Non-pigmented ciliary epithelial cell (primary cell): ENCODE measurements at places on chromosomes 2 and 18.

DNA sequence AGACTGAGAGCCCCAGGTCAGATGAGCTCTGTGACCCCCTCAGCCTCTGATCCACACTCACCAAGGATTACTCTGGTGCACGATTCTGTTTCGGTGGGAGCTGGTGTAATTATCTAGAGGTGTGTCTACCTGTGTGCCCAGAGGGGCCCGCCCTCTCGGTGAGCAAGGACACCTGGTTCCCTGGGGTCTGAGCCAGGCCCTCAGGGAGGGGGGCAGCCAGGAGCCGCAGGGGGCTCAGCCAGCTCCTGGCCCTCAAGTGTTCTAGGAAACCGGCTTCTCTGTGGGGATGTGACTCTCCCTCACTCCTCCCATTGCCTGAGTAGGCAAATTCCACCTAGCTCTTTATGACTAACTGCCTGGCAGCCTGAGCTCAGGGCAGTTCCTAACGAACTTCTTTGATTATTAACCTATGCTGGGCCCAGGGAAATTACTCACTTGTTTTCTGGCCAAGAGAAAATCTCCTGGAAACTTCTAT lies 17.4 kb downstream of the AGAP1 start:
- peak; percentile 40 for DNase-seq

DNA sequence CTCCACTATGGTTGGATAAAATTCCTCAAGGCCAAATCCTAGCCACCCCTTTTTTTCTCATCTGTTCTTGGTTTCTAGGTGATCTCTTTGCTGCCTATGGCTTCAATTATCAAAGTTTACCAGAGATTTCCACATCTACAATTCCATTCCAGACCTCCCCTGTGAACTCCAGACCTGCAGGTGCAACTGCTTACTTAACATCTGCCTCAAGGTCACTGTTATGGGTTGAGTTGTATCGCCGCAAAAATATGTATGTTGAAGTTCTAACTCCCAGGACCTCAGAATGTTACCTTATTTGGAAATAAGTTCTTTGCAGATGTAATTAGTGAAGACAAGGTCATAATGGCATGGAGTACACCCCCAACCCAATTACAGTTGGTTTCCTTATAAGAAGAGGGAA lies 60.4 kb upstream of the SOS1 start:
- no peak for DNase-seq

DNA sequence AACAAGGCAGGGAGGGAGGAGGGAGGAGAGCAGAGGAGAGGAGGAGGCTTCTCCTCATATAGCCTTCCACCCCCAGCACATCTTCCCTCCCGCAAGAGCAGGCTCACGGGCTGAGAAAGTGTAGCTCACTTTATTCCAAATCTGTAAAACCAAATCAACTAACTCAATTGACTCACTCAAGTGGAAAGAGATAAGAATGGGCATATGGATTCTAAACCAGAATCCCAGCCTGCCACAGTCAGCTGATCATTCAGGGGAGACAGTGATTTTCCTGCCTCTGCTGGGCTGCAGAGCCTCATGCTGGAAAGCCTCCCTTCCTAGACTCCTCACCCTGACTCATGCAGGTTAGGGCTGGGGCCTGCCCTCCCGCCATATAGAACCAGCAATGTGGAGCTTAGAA lies 4.2 kb upstream of the TWSG1 start:
- no peak for DNase-seq

DNA sequence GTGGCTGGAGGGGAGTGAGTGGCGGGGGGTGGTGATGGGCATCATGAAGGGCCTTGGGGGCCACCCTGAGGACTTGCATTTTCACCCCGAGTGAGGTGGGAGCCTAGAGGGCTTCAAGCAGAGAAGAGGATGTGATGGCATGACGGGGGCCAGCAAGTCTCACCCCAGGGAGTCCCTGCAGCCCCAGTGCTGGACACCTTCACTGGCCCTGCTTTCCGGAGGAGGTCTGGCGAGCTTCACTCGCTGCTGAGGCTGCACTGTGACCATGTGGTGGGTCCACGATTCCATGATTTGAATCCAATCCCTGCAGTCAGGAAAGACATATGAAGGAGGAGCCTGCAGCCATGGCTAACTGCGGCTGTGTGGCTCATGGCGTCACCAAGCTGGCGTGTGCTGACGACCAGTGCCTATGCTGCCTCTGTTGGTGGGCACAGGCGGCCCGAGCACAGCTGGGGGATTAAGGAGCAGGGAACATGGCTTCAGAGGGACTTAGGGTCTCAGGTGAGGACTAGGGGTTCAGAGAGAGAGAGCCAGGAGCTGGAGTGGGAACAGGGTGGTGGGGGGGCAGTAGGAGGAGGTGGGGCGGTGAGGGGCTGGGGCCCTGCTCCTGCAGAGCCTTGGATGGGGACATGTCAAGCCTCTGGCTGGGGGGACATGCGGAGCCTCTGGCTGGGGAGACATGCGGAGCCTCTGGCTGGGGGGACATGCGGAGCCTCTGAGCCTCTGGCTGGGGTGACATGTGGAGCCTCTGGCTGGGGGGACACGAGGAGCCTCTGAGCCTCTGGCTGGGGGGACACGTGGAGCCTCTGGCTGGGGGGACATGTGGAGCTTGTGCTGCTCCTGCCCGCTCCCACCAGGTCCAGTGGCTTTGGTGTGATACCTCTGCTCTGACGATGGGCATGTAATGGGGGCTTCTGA lies 3.6 kb downstream of the ZAP70 start:
- no peak for DNase-seq

- DNase-seq: peak; percentile 37
These were observed 50.4 kb downstream of the TTN start for GRCh38 chr2:178756843-178757242.

DNA sequence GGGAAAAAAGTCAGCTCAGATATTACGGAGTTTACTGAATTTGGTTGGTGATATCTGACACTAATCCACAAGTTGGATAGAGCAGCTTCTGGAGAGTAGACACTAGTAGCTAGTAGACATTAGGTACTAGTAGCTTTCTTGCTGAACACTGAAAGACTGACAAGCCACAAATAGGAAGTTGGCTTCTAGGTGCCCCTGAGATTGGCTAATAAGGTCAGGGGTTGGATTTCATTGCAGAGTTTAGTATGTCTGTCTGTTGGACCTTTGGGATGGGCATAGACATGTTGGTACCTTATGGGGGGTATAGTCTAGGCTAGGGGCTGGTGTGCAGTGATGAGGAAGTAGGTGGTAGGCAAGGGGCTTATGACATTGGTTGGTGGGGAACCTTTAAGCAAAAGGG lies 164.9 kb upstream of the LRRTM1 start:
- no peak for DNase-seq

DNA sequence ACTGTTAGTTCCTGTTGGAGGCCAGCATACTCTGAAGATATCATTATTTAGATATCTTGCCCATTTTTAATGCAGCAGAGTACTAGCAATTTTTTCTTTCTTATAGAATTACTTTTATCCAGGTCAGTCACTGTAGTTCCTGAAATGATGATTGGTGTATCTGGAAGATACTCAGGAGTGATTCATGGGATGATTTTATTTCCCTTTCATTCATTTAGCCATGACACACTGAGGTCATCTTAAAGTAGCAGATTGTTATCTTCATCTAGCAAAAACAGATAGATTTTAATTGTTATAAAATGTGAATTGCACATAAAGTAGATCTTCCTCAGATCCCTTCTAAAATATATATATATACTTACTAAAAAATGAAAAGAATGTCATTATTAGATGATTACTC lies 109.1 kb downstream of the PIK3C3 start:
- DNase-seq: no peak

DNA sequence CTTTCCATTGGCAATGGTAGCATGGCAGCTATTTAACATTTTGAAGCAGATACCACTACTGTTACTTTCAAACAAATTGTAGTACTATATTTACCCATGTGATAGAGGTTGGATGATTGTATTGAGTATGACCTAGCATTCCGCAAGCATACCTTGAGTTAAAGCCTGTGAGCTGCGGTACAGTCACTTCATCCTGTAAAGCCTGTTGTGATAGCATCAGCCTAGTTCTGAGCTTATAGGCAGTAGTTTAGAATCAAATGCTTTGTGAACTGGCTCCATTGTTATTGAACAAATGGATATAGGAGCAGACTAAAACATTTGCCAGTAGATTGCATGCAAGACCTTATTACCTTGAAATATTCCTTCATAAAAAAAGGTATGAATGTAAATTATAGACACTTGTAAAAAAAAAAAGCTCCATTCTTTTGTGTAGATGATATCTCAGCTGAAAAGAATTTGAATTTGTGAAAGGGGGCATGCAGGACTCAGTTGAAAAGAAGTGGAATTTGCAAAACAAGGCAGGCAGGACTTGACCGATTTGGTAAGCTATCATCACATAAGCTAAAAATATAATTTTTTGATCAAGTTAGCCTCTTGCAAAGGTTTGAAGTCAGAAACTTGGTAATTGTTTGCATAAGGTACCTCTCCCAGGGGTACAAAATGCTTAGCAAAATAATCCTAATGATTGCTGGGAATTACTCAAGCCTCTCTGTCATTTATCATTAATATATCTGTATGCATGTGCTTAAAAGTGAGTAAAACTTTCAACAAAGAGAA lies 138.5 kb upstream of the ITGA4 start:
- DNase-seq: no peak

- DNase-seq: no peak
These were observed 31.5 kb downstream of the EHBP1 start for GRCh38 chr2:62736899-62737559.

GRCh38 chr2:236550290-236550689 lies 19.3 kb upstream of the ACKR3 start:
- no peak for DNase-seq

- no peak for DNase-seq
These were observed 181.1 kb upstream of the SMAD2 start for GRCh38 chr18:48111587-48111986.

- no peak for DNase-seq
These were observed 169.5 kb downstream of the MTCL1 start for GRCh38 chr18:8874872-8875271.

DNA sequence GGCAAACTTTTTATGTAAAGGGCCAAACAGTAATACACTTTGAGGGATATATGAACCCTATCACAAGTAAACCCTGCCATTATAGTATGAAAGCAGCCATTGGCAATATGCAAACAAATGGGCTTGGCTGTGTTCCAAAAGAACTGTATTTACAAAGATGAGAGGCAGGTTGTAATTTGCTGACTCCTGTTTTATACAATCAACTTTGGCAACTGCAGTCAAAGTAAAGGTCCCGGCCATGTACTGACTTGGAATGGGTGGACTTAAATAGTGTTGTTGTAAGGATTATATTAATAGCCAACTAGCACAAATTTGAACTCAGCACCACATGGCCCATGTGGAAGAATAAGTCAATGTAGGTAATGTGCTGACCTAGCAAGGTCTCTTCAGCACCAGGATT lies 223.4 kb downstream of the WDPCP start:
- DNase-seq: no peak

- no peak for DNase-seq
These were observed 407.0 kb downstream of the SUCLG1 start for GRCh38 chr2:84052043-84052442.

GRCh38 chr2:71922091-71922490 lies 225.6 kb downstream of the CYP26B1 start:
- no peak for DNase-seq

- DNase-seq: no peak
These were observed 152.4 kb upstream of the NCK2 start for GRCh38 chr2:105592288-105592687.
